ENCODE measurements at places on chromosomes 2 and 18. TPM values are rescaled to one million over a fixed set of nuclear protein-coding genes. Genes with fewer than 3 reads are reported as not detected.

DNA sequence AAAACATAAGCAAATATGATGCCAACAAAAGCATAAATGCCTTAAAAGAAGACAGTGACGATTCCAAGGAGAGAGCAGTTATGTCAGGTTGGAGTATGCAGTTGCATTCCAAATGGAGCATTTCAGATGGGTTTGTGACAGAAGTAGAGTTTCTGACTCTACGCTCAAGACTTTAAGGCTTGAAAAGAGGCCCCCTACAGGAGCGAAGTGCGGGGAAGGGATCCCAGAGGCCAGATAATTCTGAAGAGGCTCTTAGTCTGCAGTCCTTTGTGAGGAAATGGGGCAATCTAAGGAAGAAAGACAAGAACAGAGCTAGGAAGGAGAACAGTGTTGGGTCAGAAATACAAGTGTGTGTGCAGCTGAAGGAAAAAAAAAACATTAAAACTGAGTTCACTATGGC is 95.5 kb downstream of the ZNF521 start:
- no peak for DNase-seq

GRCh38 chr2:145350011-145350410 is 830.1 kb upstream of the ZEB2 start:
- no peak for DNase-seq

- DNase-seq = no peak
These were observed 8.5 kb downstream of the ESPNL start for GRCh38 chr2:238108423-238109183.

GRCh38 chr18:3993941-3994687 is 461.0 kb downstream of the DLGAP1 start:
- DNase-seq = no peak

DNA sequence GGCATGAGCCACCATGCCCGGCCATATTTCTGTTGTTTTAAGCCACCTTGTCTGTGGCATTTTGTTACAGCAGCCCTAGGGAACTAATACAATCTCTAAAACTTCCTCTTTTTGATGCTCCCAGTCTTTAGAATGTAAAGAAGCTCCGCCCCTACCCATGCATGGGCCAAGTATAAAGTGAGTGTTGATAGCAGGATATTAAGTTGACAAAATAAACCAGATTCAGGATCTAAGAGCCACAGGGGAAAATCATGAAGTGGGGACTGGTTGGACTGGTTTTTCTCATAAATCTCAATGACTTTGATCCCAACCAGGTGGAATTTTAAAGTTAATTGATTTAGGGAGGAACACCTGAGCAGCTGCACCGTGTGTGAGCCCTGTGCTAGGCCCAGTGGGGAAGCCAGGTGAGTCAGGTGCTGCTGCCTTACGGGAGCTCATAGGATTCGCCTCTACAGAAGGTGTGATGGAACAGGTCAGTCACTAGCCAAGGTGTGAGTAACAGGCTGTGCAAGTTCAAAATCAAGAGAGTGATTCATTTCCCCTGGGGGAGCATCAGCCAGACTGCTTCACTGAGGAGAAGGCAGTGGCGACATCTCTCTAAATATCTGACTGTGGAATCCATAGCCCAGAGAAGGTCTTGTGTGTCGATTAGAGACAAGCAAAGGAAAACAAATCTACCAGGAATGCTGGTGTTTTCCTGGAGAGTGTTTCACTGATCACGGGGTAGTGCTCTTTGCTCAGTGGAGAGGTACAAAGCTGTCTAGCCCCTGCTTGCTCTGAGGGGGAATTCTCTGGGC is 63.0 kb upstream of the MSH2 start:
- DNase-seq = no peak

GRCh38 chr18:56382541-56382940 is 255.9 kb downstream of the TXNL1 start:
- no peak for DNase-seq

DNA sequence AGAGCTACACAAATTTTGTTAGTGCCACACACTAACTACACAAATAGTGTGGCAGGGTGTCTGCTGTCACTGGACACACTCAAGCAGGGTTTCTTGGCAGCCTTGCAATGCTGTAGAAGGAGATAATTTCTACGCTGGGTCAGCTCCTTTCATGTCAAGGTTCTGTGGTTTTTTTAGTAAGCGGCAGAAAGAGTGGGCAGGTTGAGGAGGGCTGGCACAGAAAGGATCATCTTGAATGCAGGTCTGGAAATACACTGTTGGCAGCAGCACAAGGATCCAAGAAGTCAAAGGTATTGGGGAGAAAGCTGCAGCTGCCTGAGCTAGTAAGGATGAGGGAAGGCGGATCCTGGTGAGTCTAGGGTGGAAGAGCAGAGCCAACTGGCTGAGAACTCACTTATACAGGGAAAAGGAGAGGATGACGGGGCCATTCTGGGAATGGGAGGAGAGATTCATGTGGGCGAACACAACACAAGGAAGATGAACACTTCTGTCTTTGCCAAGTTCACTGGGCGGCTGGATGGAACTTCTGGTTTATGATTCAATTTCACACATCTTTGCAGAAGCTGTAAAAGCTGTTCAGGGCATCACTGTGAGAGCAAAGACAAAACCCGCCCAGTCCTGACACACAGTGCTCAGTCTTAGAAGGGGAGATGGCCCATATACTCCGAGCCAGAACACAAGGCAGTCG is 16.9 kb upstream of the CYRIA start:
- no peak for DNase-seq

GRCh38 chr2:66686755-66687154 is 251.8 kb downstream of the MEIS1 start:
- no peak for DNase-seq

FZD7 gene
- 16.8 TPM for total RNA-seq

SIX2 gene
- 0.15 TPM for total RNA-seq

SETBP1 gene
- total RNA-seq = 2.5 TPM
